8988T (cell line): ENCODE measurements at places on chromosomes 16 and 17.

DNA sequence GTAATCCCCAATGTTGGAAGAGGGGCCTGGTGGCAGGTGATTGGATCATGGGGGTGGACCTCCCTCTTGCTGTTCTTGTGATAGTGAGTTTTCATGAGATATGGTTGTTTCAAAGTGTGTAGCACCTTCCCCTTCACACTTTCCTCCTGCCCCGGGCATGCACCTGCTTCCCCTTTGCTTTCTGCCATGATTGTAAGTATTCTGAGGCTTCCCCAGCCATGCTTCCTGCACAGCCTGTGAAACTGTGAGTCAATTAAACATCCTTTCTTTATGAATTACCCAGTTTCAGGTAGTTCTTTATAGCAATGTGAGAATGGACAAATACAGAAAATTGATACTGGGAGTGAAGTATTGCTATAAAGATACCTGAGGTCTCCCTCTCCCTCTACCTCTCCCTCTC lies 29.4 kb downstream of the RNF112 start:
- no peak for DNase-seq

DNA sequence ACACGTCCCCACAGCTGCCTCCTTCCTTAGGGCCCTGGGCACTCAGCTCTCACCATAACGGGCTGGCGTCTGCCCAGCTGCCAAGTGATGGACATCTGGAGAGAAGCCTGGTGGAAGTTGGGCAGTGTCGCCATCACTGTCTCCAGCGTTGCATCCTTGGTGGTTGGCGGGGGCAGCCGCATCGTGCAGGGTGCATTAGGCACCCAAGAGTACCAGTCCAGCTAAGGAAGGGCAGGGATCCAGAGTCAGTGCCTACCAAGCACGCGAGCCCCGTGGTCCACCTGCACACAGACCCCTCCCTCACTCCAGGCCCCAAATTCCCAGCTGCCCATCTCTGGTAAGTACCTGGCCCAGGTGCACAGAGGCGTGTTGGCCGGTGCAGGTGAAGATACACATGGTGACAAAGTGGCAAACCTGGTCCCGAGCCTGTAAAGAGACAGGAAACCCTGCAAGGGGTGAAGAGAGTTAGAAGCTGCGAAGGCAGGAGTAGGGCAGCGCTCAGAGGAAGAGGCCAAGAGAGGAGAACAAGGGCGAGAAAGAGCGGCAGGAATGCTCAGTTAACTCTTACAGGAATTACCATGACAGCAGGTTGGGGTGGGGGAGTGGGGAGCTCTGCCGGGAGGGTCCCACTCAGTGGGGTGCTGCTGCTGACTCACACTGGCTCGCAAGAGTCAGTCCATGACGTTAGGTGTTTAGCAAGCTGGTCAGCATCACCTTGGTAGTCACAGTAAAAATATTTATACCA lies 9.5 kb downstream of the ALOX15 start:
- no peak for DNase-seq

DNA sequence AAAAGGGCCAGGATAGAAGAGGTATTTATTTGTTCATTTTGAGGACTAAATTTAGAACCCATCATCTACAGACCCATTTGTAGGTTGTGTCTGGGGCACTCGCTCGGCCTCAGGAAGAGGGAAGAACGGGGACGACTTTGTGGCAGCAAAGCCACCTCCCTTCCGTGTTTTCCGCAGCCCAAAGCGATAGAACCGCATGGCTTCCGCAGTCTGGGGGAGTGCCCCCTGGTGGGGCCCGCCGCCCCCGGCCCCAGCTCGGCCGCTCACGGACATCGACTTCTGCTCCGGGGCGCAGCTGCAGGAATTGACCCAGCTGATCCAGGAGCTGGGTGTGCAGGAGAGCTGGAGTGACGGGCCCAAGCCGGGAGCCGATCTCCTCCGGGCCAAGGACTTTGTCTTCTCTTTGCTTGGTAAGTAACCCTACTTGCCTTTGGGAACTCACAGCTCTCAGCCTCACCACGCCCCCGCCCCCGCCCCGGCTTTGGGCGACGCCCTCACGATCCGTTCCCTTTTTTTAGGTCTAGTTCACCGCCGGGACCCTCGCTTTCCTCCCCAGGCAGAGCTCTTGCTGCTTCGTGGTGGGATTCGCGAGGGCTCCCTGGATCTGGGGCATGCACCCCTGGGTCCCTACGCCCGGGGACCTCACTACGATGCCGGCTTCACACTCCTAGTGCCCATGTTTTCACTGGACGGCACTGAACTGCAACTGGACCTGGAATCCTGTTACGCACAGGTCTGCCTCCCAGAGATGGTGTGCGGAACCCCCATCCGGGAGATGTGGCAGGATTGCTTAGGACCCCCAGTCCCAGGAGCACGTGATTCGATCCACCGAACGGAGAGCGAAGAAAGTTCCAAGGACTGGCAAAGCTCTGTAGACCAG lies 681 bp downstream of the TMEM102 start:
- no peak for DNase-seq

DNA sequence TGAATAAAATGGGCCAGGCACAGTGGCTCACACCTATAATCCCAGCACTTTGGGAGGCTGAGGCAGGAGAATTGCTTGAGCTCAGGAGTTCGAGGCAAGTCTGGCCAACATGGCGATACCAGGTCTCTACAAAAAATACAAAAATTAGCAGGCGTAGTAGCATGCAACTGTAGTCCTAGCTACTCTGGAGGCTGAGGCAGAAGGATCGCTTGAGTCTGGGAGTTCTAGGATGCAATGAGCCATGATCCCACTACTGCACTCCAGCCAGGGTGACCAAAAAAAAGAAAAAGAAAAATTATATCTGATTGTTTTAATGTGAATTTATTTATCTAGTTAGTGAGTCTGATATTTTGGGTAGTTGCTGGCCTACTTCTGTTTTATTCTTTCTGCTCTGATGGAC lies 7.0 kb downstream of the IL34 start:
- no peak for DNase-seq

- DNase-seq, result no peak
Measured at GRCh38 chr17:27532269-27533263, 76.3 kb downstream of the KSR1 start.

DNA sequence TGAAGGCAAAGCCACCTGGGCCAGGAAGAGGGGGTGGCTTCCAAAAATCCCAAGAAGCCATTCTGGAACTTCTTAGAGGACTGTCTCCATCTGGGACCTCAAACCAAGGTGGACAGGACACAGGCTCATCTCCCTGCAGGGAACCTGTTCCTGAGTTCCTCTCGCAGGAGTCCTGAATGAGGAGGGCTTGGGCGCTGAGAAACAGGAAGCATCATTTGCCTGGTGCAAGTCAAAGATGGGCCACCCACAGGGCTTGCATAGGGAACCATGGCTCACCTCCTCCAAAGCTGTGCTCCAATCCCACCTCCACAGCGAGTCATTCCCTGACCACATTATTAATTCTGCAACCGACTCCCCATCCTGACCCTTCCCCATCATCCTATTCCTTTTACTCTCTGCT lies 55.0 kb upstream of the RPL38 start:
- DNase-seq, result no peak

DNA sequence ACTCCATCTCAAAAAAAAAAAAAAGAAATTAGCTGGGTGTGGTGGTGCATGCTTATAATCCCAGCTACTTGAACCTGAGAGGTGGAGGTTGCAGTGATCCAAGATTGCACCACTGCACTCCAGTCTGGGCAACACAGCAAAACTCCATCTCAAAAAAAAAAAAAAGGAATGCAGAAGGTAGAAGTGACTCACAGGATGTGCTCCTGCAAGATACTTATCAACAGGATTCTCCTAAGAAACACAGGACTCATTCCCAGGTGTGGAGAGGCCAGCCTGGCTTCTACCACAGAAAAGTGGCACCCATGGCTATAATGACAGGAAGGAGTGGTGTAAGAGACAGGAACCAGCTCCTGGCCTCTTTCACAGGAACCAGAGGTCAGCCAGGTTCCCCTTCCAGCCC lies 13.8 kb downstream of the ELMO3 start:
- DNase-seq, result no peak

- no peak for DNase-seq
Measured at GRCh38 chr17:11081342-11081741, 159.7 kb upstream of the SHISA6 start.

DNA sequence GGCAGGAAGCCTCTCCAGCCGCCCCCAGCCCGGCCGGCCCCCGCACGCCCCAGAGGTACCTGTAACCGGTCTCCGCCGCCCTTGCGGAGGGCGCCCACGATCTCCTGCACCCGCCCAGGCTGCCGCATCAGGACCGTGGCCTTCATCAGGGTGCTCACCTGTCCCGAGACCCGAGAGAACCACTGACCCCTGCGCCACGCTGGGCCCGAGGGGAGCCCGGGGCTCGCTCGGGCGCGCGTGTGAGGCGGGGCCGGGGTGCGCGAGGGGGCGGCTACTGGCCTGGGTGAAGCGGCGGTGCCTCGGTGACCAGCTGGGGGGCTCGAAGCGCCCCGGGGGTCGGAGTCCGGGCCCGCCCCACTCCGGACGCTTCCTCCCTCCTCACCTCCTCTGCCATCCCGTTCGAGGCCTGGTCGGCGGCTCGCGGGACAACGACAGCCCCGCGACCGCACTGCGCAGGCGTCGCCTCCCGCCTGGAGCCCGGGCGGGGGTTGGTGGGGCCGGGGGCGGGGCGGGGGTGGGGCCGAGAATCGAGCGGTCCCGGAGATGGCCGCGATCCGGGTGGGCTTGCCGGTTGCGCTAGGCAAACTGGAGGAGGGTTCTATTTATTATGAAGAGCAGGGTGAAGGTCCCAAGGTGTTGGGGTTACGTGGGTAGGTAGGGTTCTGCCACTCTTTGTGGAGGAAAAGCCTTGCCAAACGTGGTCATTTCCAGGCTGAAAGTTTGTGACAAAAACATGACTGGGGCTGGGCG lies at the start of gene NT5C3B:
Gene NT5C3B, minus strand, starts transcription at position 433 of the 750 bp plus-strand sequence. Its CDS starts 39 bp downstream, at position 394.
- DNase-seq, result peak; percentile 85

- DNase-seq, result no peak
Measured at GRCh38 chr17:62737513-62737912, 70.6 kb downstream of the MARCHF10 start.

GRCh38 chr17:42016941-42017865 lies at the start of gene DNAJC7:
Gene DNAJC7 (minus strand): TSS chr17:42017439. CDS start chr17:42017416, 23 bp downstream.
- DNase-seq, result peak; percentile 79

DNA sequence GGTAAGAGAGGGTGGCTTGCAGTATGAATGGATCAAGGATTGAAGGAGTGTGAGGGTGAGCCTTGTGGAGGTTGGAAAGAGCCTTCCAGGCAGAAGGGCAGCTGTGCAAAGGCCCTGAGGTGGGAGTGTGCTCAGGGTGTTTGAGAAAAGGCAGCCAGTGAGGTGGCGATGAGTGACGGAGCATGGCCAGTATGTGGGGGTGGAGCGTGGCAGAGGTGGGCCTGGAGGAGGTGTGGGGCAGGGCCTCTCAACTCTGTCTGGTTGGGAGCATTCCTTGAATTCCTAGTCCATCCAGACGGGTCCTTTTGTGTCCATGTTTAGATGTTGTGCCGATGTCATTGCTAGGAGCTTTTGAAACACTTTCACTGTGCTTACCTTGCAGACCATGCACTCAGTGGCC lies 51.3 kb downstream of the EPN2 start:
- no peak for DNase-seq

- DNase-seq, result no peak
Measured at GRCh38 chr17:17563530-17563929, 28.0 kb downstream of the PEMT start.

GRCh38 chr16:69411064-69411985 lies 13.1 kb upstream of the CYB5B start:
- no peak for DNase-seq

DNA sequence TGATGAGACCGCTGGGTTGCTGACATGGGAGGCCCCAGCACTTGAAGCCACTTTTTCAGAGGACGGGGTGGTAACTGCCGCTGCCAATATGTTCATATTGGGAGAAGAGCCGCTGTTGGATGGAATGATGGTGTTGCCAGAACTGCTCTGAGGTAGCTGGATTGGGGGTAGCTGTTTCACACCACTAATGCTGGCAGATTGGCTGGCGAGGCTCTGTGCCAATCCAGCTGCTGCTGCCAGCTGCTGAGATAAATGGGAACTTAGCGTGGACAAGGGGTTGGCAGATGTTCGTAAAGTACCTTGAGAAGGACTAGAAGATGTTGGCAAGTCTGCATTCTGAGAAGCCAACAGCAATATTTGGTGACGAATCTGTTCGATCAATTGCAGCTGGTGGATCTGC lies 10.0 kb downstream of the SALL1 start:
- DNase-seq, result no peak

DNA sequence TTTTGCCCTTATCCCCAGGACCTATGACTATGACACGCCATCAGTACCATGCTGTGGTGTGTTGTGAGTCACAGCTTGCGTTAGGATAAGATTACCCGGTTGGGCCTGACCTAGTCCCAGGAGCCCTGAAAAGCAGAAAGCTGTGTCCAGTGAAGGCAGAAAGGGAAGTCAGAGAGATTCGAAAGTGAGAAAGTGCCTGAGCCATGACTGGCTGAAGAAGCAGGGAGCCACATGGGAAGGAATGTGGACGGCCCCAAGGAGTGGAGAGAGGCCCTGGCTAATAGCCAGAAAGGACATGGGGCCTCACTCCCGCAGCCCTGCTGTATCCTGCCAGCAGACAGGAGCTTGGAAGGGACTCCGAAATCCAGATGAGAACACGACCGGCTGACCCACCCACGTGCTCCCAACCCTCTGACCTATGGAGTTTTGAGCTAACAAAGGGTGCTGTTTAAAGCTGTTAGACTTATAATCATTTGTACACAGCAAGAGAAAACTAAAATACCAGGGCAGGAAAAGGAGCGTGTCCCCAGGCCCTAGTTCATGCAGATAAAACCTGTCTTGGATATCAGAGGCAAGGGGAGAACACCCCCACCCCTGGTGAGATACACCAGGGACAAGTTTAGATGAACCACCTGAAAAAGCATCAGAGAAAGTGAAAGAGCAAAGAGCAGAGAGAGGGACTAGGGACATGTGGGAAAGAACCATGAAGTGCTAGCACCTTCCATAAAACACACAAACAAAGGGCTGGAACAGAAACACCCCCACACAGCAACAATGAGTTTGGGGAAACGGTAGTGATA lies 115.3 kb downstream of the SLC39A11 start:
- no peak for DNase-seq

DNA sequence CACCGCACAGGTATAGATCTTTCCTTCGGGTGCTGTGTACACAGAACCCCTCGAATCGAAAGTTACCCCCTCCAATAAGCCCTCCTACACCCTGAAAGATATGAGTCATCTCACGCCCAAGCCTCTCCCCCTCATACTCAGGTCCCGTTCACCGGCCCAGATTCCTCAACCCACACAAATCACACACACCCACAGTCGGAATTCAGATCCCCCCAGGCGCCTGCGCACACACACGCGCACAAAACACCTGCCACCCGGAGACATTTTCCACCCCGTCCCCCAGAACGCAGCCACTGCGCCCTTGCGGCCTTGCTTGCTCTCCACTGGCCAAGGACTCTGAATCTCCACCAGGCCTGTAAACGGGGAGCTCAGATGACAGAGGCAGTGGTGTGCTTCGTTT lies 4.9 kb downstream of the JPH3 start:
- no peak for DNase-seq
